ENCODE measurements at places on chromosomes 1 and 21. TPM values are rescaled to one million over a fixed set of nuclear protein-coding genes. Genes with fewer than 3 reads are reported as not detected.

Gene LMO4
- 63.7 TPM for total RNA-seq

Gene MMEL1
- total RNA-seq = not detected

GRCh38 chr1:64686828-64687724 is 57.8 kb upstream of the RAVER2 start:
- no peak overlapping the region for H3K27ac ChIP-seq
- H3K36me3 ChIP-seq = no peaks in the 10 kb centered on the region
- H3K4me1 ChIP-seq = peaks cover 8% of the 10 kb centered on the region
- H3K27me3 ChIP-seq = peaks cover 8% of the 10 kb centered on the region

GRCh38 chr1:231634323-231635013 is 7.9 kb downstream of the DISC1 start:
- H3K27ac ChIP-seq = no peak overlapping the region
- no peaks in the 10 kb centered on the region for H3K27me3 ChIP-seq
- H3K4me3 ChIP-seq = no peak overlapping the region

Gene ORC1
- total RNA-seq = 42.2 TPM

DNA sequence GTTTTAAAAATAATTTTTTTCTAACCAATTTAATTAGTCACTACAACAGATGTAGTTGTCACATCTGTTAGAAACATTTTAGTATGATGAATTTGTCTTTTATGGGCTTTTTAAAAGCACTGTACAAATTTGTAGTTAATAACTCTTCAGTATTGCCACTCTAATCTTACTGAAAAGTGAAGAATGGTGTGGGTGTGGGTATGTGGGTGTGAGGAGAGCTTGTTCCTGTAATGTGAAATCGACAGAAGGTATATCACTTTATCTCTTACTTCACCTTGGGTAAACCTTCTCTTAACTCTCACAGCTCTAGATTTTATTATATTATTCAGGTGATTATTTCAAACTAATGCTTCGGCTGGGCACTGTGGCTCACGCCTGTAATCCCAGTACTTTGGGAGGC is 42.5 kb downstream of the TMEM200B start:
- no peaks in the 10 kb centered on the region for H3K36me3 ChIP-seq
- H3K4me3 ChIP-seq = no peak overlapping the region
- no peak for DNase-seq
- H3K27me3 ChIP-seq = no peaks in the 10 kb centered on the region
- no peak overlapping the region for H3K27ac ChIP-seq

- DNase-seq = no peak
- H3K36me3 ChIP-seq = no peaks in the 10 kb centered on the region
- no peak overlapping the region for H3K4me3 ChIP-seq
- no peak overlapping the region for H3K27ac ChIP-seq
Observed at GRCh38 chr1:229185963-229186362, 84.9 kb upstream of the RAB4A start.

Gene CA6
- 4.8 TPM for total RNA-seq

GRCh38 chr1:84541679-84542078 is 32.6 kb downstream of the CTBS start:
- H3K27ac ChIP-seq = no peak overlapping the region
- DNase-seq = no peak
- peaks cover 31% of the 10 kb centered on the region for H3K36me3 ChIP-seq
- peaks cover 22% of the 10 kb centered on the region for H3K4me1 ChIP-seq
- H3K4me3 ChIP-seq = no peak overlapping the region
- H3K27me3 ChIP-seq = no peaks in the 10 kb centered on the region

- no peak overlapping the region for H3K4me3 ChIP-seq
- H3K36me3 ChIP-seq = peaks cover 1% of the 10 kb centered on the region
- H3K27me3 ChIP-seq = no peaks in the 10 kb centered on the region
- DNase-seq = no peak
- no peak overlapping the region for H3K27ac ChIP-seq
Observed at GRCh38 chr1:172324086-172324485, 96.4 kb upstream of the C1orf105 start.

Gene NCSTN
- 59.8 TPM for total RNA-seq

Gene AGO4
- 12.1 TPM for total RNA-seq
